Stromal cell of bone marrow (primary cell): ENCODE measurements at places on chromosomes 16 and 17.

GRCh38 chr17:81200695-81201580 lies 21.8 kb downstream of the CEP131 start:
- peak; percentile 46 for DNase-seq

DNA sequence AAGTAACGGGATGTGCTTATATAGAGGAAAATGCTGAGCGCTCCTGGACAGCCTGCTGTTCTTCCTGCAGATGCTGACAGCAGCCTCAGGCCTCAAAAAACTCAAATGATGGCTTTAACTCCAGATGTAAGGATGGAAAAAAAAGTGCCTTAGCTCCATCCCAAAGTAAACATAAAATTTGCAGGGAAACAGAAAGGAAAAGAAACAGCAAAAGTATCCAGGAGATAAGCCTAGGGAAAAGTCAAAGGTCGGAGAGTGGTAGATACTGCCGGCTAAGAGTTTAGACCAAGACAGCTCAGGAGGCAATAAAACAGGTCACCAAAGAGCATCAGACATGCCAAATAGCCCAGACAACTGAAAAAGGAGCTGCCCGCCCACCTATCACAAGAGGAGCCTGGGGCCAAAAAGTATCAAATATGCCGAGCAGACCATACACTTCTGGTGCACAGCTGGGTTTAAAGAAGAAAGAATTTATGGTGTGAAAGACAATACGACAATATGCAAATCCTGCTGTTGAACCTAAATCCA lies 6.9 kb downstream of the KRT31 start:
- DNase-seq = no peak

DNA sequence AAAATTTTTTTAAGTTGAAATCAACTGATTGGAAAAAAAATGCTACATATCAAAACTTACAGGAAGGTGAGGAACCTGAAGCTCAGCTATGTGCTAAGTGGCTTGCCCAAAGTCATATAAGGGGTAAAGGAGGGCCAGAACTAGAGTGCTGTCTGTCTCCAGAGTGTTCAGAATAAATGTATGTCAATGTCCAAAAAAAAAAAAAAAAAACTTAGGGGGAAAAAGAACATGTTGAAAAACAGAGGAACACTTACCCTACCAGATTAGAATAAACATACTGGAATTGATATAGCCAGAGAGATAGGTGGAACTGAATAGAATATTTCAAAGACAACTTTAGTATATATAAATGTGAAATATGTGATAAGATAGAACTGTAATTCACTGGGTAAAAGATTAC lies 11.5 kb downstream of the DCAF7 start:
- DNase-seq = no peak

GRCh38 chr16:68091380-68092261 lies 6.5 kb downstream of the NFATC3 start:
- no peak for DNase-seq

- DNase-seq = no peak
These were observed 50.3 kb downstream of the SCNN1G start for GRCh38 chr16:23232806-23233205.

- DNase-seq = no peak
These were observed 594.4 kb downstream of the TOX3 start for GRCh38 chr16:51952500-51952899.

DNA sequence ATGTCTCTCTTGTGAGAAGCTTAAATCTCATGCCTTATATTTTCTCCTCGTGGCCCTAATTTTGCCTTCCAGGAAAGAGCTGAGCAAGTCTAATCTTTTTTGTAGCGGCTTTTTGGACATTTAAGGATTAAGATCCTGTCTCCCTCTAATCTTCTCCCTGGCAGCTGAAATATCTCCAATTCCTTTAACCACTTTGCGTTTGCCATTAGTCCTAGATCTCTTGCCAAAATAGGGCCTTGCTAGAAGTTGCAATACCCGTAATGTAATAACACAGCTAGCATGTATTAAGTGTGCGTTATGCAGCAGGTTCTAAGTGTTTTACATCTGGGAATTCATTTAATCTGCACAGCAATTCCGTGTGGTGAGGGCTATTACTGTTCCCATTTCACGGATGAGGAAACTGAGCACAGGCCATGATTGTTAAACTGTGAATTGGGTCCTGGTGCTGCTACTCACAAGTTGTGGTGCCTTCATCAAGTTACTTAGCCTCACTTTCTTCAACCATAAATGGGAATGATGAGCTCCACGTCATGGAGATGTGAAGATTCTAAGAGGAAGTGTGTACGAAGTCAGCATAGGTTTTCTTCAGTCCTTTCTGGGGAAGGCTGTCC lies 198.9 kb upstream of the ASIC2 start:
- DNase-seq = no peak

DNA sequence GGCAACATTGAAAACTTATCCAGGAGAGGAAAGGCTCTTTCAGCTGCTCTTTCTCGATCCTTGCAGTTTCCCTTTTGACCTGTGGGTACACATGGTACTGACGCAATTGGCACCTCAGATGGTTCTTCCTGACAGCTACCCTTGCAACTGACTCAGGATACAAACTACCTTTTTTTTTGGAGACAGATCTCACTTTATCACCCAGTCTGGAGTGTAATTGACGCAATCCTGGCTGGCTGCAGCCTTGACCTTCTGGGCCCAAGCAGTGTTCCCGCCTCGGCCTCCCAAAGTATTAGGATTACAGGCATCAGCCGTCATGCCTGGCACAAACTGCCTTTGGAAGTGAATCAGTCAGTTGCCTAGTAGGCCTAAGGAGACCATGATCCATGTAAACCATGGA lies 607.2 kb downstream of the WWOX start:
- no peak for DNase-seq

DNA sequence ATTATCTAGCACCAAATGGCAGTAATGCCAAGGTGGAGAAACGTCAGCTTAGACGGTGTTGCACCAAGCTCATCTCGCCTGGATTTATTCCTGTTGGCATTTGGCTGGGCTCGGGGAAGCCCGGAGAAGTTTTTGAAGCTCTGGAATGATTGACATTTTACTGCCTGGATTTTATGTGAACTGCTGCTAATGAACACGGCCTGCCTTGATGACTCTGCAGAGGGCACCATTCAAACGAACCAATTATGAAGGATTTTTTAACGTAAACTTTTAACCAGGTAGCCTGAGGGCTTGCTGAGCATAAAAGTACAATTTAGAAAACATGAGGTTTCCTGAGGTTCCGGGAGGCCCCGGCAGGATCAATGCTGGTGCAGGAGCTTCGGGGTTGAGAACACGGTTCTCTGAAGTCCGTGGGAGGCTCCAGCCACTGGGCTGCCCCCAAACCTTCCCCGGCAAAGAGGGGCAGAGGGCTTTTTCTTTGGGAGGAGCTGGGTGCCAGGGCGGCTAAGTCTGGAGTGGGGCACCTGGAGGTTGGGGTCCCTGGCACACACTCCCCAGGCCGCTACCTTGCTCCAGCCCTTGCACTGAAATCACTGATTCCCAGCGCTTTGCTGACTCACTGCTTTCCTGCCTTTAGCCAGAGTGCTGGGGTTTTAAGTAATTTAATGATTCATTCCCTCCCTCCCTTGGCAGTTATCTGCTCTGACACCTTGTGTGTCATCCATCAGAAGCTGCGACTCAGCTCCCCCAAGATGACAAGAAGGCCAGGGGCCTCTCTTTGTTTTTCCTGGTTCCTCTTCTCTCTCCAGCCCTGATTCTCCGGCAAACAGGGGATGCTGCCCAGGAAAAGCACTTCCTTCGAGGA lies 161.2 kb upstream of the IRX3 start:
- peak; percentile 91 for DNase-seq

DNA sequence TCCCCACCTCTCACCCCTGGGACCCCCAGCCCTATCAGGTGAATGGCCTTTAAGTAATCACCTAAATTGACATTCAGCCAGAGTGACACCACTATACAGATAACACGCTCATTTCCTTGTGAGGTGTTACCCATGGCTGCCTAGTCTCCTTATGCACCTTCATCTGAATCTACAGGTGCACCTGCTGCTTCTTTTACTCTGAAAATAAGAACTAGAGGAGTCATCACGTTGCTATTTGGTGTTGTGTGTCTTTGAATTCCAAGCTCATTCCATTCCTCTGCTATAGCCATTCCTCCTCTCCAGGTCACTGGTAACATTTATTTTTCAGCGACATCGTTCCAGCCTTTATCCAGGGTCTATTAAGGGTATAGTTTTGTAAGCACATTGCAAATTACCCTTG lies 9.8 kb downstream of the LGALS9 start:
- no peak for DNase-seq

DNA sequence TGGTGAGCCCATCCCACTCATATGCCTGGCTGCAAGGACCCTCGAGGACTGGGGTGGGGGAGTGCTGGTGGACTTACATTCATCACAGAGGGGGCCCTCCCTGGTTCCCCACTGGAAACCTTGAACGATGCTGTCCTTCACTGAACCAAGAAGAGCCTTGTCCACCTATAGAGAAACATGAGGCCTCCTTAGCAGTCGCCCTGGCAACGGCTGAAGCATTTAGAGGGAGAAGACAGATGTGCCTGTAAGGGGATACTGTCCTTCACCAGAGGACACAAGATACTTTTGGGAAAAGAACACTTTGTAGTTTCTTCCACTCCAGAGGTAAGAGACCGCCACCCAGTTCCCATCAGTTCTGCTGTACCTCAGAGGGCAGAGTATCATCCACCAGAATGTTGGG lies 6.5 kb downstream of the HIGD1B start:
- DNase-seq = no peak

DNA sequence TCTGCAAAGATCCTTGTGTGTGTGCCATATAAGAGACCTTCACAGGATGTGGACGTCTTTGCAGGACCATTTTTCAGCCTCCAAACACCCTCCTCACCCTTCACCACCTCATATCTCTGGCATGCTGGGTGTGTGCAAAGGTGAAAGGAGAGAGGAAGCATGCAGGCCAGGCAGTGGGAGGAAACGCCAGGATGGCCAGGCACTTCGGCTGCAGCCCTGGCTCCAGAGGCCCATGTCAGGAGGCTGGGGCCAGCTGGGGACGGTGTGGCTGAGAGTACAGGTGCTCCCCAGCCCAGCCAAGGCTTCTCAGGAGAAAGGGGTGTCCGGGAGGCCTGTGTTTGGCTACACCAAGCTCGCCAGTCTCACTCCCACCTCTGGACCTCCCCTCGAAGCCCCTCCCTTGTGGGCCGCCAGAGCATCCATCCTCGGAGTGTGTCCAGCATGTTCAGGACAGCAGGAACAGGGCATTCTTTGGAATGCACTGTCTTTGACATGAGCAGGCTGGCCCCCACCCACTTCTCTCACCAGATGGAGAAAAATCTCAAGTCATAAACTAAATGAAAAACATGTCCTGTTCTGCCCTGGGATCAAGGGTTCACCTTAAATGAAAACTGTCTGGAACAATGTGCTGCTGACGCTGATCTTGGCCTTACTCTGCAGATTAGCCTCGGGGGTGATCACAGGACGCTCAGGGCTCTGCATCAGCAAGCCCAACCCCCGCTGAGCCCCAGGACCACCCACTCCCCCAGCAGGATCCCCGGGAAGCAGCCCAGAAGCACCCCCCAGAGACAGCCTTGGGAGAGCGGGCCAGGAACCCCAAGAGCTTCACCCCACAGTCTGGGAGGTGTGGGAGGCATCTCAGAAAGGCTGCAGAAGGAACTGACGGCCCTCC lies 15.9 kb downstream of the PEMT start:
- no peak for DNase-seq

- DNase-seq = no peak
These were observed 6.6 kb downstream of the HS3ST6 start for GRCh38 chr16:1911467-1912214.

GRCh38 chr17:15220785-15221184 lies 44.3 kb downstream of the PMP22 start:
- peak; percentile 17 for DNase-seq

- peak; percentile 10 for DNase-seq
These were observed 54.4 kb upstream of the PABPN1L start for GRCh38 chr16:88920618-88921590.

- no peak for DNase-seq
These were observed 9.9 kb upstream of the FOXJ1 start for GRCh38 chr17:76150712-76151622.

DNA sequence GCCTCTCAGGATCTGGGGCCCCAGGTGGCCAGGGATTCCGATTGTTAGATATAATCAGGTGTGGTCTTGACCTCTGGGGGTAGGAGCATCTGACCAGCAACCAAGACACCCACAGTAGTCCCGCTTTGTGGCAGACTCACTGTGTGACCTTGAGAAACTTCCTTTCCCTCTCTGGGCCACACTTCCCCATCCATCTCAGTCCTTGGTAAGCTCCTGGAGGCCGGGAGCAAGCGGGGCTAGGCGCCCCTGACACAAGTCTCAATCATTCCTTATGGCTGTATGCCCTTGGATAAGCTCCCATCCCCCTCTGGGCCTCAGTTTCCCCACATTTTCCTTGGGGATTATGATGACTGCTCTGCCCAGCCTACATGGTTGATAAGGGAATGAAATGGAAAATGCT lies 21.3 kb downstream of the CPNE2 start:
- no peak for DNase-seq

GRCh38 chr17:34537445-34537844 lies 41.9 kb upstream of the TMEM132E start:
- no peak for DNase-seq

DNA sequence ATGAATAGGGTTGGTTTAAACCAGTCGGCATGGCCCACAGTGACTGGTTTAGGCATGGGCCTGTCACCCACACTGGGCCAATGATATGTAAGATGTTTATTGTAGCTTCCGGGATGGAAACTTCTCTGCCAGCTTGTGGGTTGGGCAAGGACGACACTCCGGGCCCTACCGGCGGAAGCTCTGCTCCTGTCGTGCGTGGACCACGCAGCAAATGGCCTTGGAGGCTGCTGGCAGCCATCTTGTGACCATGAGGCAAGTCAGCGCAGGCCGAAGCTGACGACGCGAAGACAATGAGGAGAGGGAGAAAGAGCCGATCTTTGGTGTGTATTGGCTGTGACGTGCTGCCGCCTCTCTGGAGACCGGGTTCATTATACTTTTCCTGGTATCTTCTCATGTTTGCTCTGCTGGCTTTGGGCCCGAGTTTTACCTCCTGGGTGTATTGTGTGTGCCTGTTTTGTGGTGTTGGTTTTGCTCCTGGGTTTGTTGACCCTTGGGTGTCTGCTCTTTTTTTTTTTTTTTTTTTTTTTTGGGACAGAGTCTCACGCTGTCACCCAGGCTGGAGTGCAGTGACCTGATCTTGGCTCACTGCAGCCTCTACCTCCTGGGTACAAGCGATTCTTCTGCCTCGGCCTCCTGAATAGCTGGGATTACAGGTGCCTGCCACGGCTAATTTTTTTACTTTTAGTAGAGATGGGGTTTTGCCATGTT lies 15.4 kb downstream of the SLC25A10 start:
- DNase-seq = no peak

- DNase-seq = no peak
These were observed 15.9 kb upstream of the ARHGAP17 start for GRCh38 chr16:25031132-25031440.

- no peak for DNase-seq
These were observed 737 bp downstream of the DHRS13 start for GRCh38 chr17:28901866-28902818.
